ENCODE measurements at places on chromosomes 4 and X. TPM values are rescaled to one million over a fixed set of nuclear protein-coding genes. Genes with fewer than 3 reads are reported as not detected.

- DNase-seq, result no peak
Measured at GRCh38 chrX:113429011-113429410, 588.4 kb upstream of the AMOT start.

DNA sequence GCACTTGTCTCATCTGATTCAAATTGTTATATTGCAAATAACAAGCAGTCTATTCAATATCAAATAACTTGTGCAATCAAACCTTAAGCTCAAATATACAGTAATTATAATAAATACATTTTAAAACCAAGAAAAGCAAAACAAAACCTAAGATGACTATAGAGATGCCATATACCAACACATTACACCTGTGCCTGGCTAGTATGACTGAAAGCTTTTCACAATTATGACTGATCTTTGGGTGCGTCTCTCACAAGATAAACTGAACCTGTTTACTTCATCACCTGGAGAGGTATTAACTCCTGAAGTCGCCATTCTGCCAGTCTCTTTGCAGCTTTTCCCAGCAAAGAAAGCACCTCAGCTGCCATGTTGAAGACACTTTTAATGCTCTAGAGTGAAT, 41.3 kb downstream of the ACSL4 start:
- no peak for DNase-seq

TMEM35A gene
- 0.15 TPM for total RNA-seq

GRCh38 chrX:154775419-154776349, 13.0 kb downstream of the DKC1 start:
- DNase-seq, result no peak

DNA sequence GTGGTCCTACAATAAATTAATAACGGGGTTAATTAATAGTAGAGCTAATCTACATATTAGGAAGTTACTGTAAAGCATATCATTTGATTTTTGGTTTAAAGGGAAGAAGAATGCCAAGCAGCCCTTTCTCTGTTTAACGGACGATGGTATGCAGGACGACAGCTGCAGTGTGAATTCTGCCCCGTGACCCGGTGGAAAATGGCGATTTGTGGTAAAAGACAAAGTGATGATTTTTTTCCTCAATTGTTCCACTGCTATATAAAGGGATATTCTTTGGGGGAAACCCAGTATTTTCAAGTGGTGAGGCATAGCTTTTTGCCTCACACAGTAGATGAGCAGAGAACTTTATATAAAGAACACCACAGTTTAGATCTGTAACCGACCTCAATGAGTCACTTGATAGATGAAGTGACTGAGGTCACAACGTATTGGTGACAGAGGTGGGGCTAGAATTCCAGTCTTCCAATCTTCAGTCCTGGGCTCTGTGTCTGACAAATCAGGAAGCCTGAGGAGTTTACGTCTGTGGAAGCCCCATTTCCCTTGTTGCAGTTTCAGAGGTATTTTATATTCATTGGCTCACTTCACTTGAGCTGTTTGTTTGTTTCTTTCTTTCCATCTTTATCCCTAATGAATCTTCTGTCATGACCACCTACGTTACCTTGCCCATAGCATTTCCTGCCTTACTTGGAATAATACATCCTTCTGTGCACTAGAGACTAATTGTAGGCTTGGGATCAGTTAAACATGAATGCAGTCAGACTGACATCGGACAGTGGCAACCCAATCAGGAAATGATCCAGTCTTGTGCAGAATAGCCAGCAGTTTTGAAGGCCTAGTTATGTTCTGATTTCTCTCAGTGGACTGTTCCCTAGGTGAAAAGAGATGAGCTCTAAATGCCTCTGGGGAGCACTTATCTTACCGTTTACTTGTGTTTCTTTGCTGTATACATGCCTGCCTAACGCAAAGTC, 30.1 kb downstream of the ZRSR2 start:
- no peak for DNase-seq

DNA sequence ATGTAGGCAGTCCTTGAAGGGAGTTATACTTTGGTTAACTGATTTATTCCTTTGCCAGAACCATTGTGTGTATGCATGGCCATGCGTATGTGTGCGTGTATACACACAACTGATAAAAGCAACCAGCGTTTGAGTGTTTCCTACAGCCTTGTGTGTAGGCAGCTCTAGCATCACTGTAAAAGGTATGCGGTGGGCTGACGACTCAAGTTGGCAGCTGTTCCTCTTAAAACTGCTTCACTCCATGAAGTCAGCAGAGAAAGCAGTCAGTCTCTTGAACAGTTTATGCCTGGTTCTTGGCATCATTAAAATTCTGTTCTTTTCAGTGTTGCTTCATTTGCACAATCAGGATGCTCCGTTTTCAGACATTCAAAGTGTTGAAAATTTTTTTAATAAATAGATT, 103.5 kb upstream of the FRMPD4 start:
- no peak for DNase-seq

DNA sequence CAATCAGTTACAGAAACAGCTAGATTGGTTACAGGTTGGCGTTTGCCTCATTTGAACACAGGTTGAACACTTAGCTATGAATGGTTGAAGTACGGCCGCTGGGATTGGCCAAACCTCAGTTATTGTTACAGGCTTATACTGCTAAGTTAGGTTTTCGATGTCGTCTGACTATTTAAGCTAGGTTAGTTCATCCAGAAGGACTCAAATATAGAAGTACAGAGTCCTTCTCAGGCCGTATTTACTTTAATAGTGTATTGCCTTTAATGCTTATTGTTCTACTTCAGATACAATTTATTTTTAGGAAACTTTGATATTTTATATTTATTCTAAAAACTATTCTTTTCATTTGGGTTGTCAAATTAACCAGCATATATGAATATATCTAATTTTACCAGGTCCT, 334.7 kb downstream of the FAT4 start:
- no peak for DNase-seq

GRCh38 chr4:143587703-143588102, 74.2 kb downstream of the SMARCA5 start:
- DNase-seq, result no peak

CTAG1A gene
- not detected for total RNA-seq

DNA sequence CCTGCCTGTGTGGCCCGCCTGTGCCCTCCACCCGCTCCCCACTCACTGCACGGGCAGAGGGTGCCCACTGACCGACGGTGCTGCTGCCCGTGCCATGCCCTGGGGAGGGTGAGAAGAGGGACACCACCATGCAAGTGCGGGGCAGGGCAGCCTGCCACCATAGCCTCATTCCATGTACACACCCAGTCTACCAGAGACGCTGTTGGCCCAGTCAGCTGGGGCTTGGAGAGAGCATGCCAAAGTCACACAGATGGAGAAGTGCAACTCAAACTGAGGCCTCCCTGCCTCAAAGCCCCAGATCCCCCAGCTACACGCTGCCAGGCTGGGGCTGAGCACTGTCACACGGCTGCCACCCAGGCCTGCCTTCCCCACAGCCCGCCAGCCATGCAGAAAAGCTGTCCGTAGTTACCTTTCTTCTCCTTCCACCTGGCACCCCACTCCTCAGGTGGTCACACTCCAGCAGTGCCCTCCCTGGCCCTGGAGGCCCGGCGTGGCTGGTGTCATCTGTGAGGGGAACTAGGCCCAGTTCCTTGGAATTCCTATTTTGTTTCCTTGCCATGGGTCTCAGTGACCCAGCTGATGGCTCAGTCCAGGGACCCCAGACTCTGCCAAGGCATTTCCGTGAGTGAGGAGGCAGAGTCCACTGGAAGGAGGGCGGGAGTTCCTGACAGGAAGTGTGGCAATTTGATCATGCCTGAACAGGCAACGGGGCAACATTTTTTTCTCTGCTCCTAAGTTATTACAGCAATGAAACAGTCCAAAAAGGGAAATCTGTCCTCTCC, at the start of gene SLC2A9:
SLC2A9 (minus strand) TSS at position 627 of the 782 bp plus-strand sequence; CDS start at position 559, 68 bp downstream.
- peak; percentile 49 for DNase-seq

DNA sequence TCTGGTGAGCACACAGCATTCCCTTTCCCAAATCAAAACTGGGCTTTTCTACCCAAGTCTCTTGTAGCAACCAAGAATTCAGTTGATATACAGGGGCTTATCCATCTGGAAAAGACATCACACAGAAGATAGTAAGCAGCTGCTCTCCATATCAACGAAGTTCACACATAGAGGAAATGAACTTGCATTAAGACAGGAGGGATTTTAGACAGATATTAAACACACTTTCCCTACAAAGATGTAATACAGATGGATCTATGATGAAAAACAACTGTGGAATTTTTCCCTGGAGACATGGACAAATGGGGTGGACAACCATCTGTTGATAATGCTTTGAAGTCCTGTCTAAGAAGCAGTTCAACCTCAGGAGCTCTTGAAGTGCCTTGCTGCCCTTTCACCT, 9.8 kb upstream of the PDE5A start:
- DNase-seq, result no peak

DNA sequence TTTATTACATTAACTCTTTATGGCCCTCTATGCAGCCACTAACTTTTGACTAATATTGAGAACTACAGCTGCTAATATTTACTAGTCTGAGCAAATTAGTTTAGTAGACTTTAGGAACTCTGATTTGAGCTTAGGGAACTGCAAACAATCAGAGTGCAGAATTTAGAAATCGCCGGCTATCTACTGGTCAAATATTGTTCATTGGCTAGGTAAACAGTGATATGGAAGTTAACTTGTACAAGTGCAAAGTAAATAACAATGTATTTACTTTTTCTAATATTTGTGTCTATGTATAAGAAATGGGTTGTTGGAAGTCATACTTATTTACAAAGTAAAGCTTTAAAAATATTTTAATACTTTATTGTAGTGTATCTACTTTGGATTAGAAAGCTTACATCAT, 279.6 kb downstream of the CFAP299 start:
- no peak for DNase-seq

GRCh38 chr4:123449780-123450179, 53.2 kb downstream of the SPRY1 start:
- DNase-seq, result no peak

DNA sequence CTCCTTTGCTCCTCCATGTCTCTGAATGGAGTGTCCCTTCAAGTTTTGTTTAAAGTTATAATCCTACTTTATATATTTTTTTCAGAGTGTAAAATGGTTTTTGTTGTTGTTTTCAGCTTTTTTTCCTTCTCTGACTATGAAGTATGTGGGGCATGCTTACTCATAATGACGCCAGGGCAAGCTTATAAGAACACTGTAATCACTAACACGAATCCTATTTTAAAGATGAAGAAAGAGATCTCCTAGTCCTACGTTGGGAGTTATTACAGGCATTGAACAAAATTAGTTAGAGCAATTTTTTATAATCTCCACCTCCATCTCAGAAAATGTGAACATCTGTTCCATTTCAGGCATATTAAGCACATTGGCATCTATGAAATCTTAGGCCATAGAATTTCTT, 268.1 kb upstream of the MAGEB2 start:
- DNase-seq, result no peak

GRCh38 chr4:31392923-31393322, 672.8 kb downstream of the PCDH7 start:
- DNase-seq, result no peak

BTK gene
- 18.8 TPM for total RNA-seq

DNA sequence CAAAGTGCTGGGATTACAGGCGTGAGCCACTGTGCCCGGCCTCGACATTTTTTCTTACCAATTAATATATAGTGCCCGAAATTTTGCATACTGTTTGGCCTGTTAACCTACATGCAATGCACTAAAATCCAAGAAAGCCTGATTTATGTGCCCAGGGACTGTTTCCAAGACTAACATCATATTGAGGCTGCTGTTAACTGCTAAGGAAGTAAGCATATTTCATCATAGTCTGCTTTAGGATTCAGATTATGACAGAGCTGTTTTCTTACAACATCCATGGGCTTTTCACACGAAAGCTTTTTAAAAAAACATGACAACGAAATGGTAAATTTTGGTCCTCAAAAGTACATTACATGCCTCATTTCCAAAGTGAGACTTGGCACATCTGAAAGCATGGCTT, 84.4 kb downstream of the STOX2 start:
- no peak for DNase-seq

DNA sequence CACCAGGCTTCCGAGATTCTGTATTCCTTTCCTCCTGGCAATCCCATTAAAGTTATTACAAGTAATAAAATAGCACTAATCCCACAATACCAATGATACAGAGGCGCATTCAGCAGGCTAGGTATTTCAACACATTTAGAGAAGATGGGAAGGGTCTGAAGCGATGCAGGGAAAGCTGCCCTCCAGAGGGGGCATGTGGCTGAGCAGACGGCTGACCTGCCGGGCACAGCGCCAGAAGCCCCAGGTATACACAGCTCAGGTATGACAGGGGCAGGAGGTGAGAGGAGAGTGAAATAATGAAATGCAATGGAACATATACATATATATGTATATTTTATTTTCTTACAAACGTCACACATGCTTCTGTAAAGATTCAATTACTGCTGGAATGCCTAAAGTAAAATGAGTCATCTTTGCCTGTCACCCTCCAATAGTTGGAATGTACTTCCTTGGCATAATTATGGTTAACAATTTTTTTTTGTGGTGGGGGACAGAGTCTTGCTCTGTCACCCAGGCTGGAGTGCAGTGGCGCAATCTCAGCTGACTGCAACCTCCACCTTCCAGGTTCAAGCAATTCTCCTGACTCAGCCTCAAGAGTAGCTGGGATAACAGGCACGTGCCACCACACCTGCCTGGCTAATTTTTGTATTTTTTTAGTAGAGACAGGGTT, 21.3 kb upstream of the CDKN2AIP start:
- DNase-seq, result no peak

- no peak for DNase-seq
Measured at GRCh38 chr4:109094056-109094455, 208.4 kb downstream of the COL25A1 start.

GRCh38 chr4:1629699-1630083, 54.4 kb downstream of the FAM53A start:
- DNase-seq, result no peak

DNA sequence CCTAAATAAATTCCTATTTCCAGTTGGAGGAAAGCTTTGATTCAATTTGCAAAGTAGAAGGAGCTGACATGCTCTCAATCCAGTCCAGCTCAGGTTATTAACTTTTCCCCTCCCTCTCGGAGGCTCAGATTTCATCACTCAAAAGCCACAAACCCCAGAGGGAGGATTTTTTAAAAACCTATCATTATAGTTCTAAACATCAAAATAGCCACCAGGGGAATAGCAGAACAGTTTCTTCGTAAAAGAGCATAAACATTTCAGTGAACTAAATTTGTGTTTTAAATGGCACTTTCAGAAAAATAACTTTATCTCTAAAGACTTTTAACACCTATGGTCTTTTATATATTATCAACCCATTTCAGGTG, 8.8 kb downstream of the GPRIN3 start:
- no peak for DNase-seq

All from heart left ventricle (tissue), 16 donors.